ENCODE measurements at places on chromosomes 13 and 19.

DNA sequence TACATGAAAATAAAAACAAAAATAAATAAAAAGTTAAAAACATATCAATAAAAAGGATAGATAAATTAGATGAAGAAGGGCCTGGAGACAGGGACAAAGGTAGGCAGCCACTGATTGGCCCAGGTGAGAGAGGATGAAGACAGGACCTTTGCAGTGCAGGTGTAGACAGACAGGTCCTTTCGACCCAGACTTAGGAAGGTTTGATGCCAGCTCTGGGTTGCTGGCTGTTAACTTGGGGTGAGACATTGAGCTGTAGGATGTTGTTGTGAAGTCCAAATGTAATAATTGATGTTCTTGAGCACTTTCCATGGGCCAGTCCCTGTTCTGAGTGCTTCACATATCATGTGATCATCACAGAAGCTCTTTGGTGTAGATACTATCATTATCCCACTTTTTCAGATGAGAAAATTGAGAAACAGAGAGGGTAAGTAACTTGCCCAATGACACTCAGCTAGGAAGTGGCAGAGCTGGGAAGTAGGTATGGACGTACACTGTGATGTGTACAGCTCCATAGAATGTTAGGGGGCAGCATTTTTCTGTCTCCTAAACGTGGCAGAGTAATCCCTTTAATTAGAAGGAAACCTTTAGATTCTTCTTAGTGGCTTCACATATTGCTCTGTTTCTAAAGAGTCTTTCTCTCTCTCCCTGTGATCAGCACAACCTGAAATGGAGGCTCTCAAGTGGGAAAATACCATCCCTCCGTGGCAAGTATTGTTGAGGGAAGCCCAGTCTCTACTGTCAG lies 76.0 kb upstream of the STK24 start:
- DNase-seq: no peak

DNA sequence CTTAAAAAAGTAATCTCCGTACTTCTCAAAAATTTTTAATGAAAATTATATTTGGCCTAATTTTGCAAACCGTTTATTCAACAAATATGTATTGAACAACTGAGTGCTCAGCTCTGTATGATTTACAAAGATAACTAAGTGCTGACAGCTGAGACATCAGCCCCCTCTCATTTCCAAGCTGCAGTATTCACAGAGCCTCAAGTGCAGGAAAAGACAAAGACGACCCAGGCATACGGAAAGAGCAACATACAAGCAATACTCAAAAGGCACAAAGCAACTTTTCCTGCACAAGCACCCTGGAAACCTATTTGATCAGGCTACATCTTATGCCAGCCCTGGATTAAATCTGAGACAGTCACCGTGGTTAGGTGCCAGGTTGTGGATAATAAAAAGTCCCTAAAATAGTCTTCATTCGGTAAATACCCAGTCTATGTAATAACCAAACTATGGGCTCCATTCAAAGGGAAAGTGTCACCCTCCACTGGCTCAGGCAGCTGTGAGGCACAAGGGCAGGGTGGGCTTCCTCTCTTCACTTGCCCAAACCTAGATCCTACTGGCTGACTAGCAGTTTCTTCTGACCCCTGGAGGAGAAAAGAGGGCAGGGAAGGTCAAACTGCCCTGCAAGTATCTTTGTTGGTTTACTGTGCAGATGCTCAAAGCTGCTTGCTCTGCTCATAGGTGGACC lies 65.5 kb downstream of the TBC1D4 start:
- no peak for DNase-seq

DNA sequence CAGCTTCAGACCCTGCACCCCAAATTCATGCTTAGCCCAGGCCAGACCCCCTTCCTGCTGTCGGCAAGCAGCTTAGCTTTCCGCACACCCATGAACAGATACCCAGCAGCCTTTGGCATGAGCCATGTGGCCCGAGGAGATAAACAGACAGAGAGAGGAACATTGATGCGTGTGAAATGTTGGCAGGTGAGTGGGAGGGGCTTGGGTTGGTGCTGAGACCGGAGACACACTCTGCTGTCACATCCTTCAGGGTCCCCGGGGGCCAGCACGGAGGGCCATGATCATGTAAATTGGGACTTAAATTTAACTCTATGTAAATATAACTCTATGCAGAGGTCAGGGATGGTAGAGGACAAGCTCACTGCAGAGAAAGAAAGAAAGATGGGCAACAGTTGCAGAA lies 1.5 kb downstream of the CD22 start:
- no peak for DNase-seq

DNA sequence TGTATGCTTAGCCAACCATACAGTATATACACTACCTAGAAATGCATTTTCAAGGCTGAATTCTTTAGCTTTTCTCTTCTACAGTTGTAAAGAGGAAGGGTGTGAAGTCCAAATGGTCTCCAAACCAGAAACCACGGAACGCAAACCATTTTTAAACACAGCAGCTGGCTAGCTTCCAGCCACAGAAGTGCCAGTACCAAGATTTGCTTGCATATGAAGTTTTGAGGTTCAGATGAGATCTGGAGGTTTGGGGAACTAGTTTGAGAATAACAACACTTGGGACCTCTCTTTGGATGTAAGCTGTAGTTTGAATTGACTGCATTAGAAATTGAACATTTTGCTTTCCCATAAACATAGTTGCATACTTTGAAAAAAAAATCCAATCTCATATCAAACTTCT lies 1243.5 kb downstream of the EFNB2 start:
- no peak for DNase-seq

DNA sequence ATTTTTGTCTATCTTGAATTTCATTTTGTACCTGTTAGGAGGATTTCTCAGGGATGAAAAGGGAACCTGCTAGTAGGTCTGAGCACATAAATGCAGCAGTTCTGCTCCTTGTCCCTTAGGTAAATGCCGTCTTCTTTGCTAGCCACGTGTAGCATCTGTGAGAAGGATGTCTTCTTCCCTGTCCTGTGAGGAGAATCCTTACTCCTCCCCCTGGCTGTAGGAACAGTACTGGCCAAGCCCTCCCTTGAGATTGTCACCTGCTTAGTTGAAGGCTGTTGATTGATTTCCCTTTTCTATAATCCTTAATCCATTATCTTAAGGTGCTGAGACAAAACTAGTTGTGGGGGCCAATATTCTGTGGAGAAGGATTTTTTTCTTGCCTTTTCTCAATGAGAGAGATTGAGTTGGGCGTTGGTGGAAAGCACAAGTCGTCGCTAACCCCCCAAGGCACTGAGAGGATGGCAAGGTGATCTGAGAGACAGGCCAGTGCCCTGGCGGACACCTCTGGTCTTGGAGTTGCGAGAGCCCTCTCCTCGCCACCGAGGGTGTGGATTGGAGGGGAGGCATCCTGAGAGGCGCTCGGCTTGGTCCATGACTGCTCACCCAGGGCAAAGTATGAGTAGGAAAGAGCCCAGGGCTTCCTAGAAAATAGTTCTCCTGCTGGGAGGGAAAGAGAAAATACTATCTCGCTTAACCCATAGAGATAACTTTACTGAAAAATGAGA lies 216.7 kb downstream of the ATP8A2 start:
- no peak for DNase-seq

GRCh38 chr13:24181991-24182702 lies 21.6 kb downstream of the SPATA13 start:
- DNase-seq: no peak

DNA sequence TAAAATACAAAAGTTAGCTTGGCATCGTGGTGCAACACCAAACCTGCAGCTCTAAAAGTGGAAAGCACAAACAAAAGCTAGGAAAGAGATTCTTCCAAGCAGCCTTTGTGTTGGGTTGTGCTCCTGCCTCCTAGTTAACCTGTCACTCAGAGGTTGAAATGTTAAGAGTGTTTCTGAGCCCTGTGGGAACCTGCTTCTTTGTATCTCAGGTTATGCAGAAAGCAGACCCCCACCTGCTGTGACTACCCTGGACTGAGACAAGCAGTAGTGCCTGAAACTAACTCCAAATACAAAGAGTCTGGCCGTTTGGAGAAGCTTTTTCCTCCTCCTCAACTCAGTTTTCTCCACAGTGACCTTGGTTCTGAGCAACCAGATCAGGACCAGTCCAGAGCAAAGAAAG lies 158.4 kb upstream of the CSNK1A1L start:
- DNase-seq: no peak

- DNase-seq: no peak
Observed at GRCh38 chr19:51751655-51752054, at the start of gene FPR1. Gene FPR1 (minus strand): TSS chr19:51751878. CDS start chr19:51746994, 4,884 bp downstream.

DNA sequence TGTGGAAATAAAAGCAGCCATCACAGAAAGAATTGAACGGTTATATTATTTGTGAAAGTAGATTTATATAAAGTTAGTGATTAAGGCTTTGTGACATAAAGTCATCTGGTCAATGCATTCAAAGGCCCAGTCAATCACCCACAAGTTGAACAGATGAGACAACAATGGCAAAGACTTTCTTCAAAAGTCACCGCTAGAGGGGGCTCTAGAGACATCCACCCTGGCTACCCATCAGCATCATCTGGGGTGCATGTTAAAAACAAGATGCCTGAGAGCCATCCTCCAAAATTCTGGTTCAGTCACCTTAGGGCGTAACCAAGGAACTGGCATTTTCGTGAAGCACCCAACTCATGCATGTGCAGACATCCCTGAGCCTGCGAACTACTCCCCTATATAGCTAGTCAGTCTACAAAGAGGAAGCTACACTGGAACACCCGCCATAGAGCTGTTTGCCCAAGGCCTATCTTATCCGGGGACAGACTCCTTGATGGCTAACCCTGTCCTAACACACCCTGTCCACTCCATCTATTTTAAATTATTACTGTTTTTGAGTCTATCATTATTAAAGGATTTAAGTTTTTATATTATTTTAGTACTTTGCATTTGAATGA lies 970.5 kb downstream of the UQCRFS1 start:
- DNase-seq: peak; percentile 59

DNA sequence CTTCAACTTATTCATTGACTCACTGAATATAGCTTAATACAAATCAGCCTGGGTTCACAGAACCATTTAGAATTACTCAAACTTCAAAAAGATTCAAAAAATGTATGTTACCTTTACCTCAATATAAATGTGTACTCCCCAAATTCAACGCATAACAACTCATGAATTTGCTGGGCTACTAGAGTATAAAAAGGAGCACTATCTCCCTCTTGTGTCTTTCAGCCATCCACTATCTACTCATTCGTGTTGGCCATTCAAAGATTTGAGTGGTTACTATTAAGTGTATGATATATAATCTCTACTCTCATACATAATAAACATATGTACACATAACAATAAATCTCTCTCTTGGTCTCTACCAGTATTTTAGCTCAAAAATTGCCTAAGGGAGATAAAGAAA lies 20.3 kb downstream of the INTS6 start:
- no peak for DNase-seq

GRCh38 chr19:29380581-29380980 lies 145.2 kb upstream of the VSTM2B start:
- DNase-seq: no peak

DNA sequence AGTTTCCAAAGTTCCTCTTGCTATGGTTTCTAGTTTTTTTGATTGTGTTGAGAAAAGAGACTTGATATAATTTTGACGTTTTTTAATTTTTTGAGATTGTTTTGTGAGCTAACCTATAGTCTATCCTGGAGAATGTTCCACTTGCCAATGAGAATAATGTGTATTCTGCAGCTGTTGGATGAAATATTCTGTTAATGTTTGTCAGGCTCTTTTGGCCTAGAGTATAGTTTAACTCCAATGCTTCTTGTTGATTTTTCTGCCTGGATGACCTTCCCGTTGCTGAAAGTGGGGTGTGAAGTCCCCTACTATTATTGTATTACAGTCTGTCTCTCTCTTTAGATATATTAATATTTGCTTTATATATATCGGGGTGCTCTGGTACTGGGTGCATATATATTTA lies 40.0 kb downstream of the RASA3 start:
- DNase-seq: no peak

GRCh38 chr19:5967994-5968430 lies 9.9 kb downstream of the RANBP3 start:
- peak; percentile 65 for DNase-seq

DNA sequence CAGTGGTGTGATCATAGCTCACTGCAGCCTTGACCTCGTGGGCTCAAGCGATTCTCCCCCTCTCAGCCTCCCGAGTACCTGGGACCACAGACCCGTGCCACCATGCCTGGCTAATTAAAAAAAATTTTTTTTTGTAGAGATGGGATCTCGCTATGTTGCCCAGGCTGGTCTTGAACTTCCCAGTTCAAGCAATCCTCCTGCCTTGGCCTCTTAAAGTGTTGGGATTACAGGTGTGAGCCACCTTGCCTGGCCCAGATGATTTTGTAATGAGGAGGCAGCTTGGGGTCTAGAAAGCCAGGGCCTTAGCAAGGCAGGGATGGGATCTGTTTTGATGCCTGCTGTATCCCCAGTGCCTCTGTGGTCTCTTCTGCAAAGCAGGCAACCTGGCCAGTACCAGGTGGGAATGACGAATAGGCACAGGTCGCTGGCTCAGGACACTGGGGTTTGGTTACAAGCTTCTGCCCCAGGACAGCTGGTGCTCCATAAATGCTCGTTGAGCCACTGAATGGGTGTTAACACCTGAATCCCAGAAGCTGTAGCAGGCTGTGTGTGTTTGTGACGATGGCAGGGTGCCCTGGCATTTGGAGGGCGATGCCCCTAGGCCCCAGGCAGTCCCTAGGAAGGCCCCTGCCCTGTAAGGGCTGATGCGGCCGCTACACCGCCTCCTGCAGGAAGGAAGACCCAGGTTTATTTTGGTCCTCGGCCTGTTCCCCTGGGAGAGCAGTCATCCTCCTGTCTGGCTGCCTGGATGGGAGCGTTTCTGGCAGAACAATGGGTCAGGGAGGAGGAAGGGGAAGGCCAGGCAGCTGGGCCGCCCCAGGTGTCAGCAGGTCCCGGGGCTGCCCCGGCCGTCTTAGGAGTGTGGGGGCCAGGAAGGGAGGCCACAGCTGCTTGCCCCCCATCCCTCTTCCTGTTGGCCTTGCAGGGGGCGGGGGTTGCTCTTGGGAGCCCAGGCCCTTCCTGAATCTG lies 8.6 kb downstream of the TNFAIP8L1 start:
- no peak for DNase-seq

DNA sequence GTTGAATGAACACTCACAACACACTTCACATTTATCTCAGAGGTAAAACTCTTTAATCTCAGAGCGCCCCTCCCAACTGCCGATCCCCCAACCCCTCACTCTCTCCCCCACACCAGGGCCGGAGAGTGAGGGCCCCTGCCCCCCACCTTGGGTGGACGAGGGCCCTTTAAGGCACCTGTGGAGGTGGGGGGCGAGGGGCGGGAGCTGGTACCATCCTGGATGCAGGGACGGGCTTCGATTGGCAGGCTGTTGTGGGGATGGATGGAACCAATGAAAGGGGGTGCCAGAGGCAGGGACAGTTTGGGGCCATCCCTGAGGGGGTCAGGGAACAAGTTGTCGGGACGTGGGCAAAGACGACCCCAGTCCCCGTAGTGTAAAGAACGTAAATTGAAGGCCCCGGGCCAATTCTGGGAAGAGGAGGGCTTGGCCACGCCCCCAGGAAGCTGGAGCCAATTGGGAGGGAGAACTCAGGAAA lies 1.7 kb upstream of the PNKP start:
- DNase-seq: no peak

- no peak for DNase-seq
Observed at GRCh38 chr13:28819046-28819730, 951 bp upstream of the MTUS2 start.

DNA sequence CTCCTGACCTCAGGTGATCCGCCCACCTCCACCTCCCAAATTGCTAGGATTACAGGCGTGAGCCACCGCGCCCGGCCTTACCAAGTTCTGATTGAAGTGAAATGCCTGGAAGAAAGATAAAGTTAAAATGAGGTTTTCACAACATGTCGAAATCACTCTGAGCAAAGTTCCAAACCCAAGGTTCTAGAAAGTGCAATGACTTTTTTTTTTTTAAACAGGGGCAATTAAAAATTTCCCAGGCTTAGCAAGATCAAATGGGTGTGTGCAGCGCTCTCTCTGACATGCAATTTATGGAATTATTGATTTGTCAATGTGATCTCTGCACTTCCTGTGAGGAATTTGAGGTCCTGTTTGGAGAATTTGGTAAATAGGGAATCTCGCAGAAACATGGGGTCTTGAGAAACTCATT lies 12.8 kb upstream of the MAP2K2 start:
- no peak for DNase-seq

Measured in SHP77 treated with DMSO at 0.1 percent for 48 hours (cell line).